Hypothalamus (tissue), 51 donors: ENCODE measurements at places on chromosomes 11 and 22.

GRCh38 chr22:46381142-46381541 lies 45.6 kb downstream of the TRMU start:
- DNase-seq: no peak

DNA sequence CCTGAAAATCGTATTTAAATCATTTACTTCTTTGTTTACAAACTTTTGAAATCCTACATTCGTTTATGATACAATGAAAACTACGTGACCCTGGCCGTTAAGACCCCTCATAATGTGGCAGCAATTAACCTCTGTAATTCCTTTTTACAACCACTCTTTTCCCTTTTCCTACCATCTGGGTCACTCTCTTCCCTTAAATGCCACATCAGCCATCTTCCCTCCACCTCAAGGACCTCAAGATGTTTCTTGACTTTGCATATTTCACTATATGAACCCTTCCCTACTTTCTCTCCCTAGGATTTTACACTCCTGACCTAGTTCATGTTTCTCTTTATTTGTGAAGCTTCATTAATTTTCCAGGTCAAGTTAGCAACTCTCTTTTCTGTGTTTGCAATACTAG lies 26.8 kb downstream of the OR2AG2 start:
- no peak for DNase-seq

DNA sequence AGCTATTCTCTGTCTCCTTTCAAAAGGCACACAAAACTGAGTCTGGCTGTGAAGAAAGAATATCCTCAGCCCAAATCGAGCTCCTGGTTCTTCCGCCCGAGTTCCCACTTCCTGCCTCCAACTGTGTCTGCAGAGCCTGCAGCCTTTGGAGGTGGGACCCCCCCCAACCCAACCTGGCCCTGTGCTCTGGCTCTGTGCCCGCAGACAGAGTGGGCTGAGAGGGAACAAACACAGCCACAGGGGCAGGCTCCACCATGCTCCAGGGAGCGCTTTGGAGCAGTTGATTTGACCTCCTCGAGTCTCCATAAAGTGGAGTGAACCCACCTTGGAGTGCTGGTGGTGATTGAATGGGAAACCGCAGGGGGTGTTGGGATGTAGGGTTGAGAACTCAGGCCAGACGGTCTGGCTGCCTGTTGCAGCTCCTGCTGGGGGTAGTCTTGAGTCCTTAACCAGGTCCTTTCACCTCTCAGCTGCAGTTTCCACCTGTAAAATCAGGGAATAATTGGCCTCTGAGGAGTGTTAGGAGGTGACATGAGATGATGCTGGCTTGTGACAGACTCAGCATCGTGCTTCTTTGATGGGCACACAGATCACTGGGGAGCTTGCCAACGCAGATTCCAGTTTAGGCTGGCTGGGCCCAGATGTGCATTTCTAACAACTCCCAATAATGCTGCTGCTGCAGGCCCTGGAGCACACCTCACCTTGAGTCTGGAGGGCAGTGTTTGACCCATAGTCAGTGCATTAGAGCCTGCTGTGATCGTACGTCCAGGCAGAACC lies 11.4 kb downstream of the DAGLA start:
- no peak for DNase-seq

GRCh38 chr22:36445158-36445668 lies 36.2 kb downstream of the TXN2 start:
- no peak for DNase-seq

DNA sequence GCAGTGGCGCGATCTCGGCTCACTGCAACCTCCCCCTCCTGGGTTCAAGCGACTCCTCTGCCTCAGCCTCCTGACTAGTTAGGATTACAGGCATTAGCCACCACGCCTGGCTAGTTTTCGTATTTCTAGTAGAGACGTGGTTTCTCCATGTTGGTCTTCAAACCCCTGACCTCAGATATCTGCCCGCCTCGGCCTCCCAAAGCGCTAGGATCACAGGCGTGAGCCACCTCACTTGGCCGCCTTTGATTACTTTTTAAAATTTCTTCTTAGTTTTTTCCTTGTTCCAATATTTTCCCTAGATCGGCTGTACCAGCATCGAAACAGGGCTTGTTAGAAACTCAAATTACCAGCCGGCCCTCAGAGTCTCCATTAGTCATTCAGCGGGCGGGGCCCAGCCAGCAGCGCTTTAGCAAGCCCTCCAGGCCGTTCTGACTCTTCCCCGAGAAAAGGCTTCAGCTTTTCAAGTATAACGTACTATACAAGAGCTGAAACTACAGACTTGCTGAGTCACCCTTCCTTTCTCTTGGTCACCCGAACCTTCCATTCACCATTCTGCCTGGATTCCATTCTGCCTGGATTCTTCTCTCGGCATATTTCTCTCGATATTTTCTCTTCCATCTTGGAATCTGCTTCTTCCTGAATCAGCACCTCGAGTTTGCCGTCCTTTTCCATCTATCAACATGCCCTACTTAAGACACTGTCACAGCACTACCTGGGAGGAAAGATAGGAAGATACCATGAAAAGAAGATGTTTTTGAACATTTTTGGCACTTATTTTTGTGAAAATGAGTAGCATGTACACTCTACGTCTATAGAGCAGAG lies 6.7 kb upstream of the CAPRIN1 start:
- no peak for DNase-seq

GRCh38 chr22:21947040-21948014 lies 5.3 kb downstream of the PPM1F start:
- DNase-seq: no peak

- no peak for DNase-seq
These were observed 361 bp downstream of the SRPRA start for GRCh38 chr11:126268361-126268707.

GRCh38 chr11:61133956-61134662 lies 27.1 kb downstream of the VPS37C start:
- DNase-seq: no peak

DNA sequence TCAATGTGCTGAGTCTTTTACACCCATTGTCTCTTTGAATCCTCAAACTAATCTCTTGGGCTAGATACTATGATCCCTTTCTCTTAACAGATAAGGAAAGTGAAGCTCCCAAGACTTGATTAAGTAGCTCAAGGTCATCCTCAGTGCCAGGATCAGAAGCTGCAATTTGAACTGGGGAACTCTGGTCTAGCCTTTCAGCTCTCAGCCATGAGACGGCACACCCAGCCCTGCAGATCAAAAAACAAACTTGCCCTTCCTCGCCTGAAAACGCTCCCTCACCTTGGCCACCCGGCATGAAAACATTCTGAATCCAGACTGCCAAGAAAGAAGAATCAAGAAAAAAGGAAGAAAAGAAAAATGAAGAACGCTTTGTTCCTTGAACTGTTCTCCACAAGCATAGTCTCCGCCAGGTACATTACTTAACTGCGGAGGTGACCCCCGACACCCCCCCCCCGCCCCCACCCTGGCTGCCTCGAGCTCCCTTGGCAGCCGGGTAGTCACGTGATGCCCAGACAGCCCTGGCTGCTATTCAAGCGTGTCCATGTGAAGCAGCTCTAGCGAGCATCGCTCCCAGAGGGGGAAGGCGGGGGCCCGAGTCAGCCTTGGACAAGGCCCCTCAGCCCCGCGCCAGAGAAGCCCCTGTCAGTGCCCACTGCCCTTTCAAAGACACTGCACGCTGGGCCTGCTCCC lies 451.2 kb downstream of the MIAT start:
- DNase-seq: peak; percentile 73

DNA sequence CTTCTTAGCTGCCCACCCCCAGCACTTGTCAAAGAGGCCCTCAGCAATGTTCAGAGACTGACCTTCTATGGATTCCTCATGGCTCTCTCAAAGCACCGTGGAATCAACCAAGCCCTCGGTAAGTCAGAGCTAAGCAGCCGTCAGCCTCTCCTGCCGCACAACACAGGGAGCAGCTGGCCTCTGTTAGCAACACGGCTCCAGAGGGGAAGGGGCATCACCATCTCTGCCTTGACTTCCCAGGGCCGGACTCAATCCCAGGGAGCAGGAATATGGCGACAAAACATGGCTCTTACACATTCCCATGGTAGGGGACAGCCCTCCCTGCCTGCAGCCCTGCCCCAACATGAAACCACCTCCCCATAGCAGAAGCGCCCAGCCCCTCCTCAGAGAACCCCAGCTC lies 18.9 kb downstream of the ARFGAP2 start:
- DNase-seq: no peak

- DNase-seq: no peak
These were observed 54.9 kb downstream of the ZC3H12C start for GRCh38 chr11:110147962-110148709.

DNA sequence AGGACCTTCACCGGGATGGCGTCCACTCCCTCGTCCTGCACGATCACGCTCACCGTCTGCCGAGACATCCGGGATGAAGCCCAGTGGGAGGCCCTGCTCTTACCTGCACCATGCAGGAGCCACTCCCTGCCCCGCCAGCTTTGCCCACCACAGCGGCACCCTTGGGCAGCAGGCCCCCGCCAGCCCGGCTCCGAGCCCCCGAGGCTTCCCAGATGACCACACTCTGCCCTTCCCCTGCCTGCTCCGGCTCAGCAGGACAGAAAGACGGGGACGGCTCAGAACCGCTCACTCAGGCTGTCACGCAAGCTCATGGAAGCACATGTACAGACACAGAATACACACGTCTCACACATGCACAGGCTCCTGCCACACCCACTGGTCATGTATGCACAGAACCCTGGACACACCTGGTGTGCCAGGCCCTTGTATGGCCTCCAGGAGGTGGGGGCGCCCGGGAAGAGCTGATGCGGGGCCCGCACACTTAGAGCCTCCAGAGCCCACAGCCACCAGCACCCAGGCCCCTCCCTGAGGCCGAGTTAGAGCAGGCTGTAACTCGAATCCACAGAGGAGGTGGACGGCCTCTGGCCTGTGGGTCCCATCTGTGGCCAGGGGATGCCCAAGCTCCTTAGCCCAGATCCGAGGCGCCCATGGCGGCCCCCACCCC lies 8.9 kb upstream of the MAPK11 start:
- no peak for DNase-seq
